ENCODE measurements at places on chromosomes 2 and 18. TPM values are rescaled to one million over a fixed set of nuclear protein-coding genes. Genes with fewer than 3 reads are reported as not detected.

- no peak for DNase-seq
Observed at GRCh38 chr2:102126169-102126568, 16.4 kb upstream of the IL1R1 start.

DNA sequence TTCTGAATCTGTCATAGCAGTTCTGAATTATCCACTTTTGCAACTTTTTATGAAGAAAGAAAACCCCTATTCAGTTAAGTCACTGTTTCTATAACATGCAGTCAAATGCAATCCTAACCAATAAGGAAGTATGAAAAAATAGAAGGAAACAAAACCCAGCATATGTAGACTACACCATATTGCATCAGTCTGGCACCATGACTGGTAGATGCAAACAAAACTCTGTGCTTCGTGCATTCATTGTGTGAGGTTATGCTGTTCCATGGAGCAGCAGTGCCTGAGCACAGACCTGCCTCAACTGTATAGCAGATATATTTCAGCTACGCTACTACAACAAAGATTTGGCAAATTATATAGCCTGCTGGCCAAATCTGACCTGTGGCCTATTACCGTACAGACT is 325.5 kb downstream of the LRP1B start:
- DNase-seq: no peak

DNA sequence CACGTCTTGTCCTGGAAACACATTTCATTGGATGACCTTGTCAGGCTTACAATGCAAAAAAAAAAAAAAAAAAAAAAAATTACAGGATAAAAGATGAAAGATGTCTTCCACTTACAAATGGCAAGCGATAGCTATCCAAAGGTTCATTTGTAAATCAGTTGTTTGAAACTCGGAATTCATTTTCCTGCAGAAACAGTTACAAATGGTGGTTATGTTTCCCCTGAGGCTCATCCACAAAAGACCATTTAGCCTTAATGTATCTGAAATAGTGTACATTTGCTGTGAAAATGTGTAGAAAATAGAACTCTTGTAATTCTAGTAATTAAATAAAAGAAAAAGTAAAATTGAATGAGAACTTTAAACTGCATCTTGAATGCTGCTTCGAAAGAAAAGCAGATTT is 25.9 kb downstream of the DPP10 start:
- no peak for DNase-seq

GRCh38 chr18:63438181-63438580 is 15.9 kb upstream of the VPS4B start:
- DNase-seq: no peak

CAPN13 gene
- total RNA-seq: not detected
